ENCODE measurements at places on chromosomes 1 and 21.

DNA sequence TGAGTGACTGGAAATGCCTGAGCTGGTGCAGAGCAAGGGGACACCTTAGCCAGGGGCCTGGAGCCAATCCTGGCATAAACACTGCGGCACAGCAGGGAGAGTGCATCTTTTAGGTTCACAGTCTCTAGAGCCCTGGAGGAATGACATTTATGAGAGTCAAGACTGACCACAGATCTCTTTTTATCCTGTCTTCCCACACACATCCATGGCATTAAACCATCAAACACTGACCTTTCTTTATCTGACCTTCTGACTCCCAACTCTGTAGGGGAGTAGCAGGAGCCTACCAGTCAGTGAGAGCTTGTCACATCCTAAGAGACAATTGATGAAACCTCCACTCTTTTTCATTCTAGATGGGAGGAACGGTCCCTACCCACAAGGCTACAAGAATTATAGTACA lies 7.9 kb downstream of the CD34 start:
- no peak for DNase-seq

GRCh38 chr21:15749082-15749860 lies 19.5 kb downstream of the USP25 start:
- DNase-seq = no peak

GRCh38 chr1:19351873-19352272 lies 39.7 kb downstream of the SLC66A1 start:
- no peak for DNase-seq

GRCh38 chr1:226898246-226898645 lies 27.8 kb downstream of the PSEN2 start:
- DNase-seq = no peak

- DNase-seq = no peak
Observed at GRCh38 chr1:9258629-9259028, 24.1 kb downstream of the H6PD start.

DNA sequence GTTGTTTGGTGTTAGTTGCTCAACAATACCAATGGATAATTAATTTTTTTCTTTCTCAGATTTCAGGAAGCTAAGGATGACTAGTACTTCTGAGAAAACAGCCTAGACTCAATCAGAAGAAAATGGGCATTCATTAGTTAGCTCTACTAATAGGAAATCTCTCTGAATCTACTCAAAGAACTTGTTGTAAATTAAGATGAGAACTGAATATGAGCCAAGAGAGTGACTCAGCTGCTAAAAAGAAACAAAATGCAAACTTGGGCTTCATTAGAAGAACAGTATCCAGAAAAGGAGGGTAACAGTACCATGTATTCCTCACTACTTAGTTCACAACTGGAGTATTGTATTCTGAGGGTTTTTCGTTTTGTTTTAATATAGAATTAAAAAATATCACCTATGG lies 12.5 kb downstream of the FOXJ3 start:
- DNase-seq = no peak

DNA sequence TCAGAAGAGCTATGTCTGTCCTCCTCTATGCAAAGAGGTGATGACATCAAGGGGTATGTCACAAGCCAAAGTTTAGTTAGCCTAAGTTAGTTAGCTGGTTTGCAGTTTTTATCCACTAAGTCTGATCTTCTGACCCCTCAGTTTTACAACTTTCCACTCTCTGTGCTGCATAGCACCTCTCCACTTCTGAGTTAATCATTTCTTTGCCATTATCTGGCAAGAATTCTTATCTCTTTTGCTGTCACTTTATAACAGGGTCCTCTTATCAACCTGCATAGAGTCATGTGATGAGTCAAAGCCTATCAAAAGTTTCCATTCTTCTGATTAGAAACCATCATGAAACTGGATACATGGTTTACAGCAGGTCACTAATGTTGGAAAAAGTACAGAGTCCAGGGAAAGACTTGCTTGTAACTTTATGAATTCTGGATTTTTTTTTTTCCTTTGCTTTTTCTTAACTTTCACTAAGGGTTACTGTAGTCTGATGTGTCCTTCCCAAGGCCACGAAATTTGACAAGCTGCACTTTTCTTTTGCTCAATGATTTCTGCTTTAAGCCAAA lies at the start of gene NR5A2:
Gene NR5A2 (plus strand): TSS at position 447 of the 560 bp plus-strand sequence. CDS start 138 bp downstream, outside the sequence.
- DNase-seq = no peak

DNA sequence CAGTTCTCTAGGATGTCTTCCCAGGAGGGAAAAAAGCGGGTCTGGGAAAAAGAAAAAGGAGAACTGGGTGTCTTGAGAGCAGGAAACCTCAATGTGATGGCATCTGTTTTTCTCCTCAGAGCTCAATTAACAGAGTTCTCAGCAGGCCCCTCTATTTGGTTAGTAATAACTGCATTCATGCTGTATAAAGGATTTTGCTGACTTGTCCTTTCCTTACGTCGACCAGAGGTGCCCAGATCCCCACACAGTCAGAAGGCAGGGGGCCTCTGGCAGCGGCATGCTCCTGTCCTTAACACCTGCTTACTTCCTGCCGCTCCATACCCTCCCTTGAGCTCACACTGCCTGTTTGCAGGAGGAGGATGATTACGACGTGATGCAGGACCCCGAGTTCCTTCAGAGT lies 12.3 kb downstream of the PSMD4 start:
- no peak for DNase-seq

DNA sequence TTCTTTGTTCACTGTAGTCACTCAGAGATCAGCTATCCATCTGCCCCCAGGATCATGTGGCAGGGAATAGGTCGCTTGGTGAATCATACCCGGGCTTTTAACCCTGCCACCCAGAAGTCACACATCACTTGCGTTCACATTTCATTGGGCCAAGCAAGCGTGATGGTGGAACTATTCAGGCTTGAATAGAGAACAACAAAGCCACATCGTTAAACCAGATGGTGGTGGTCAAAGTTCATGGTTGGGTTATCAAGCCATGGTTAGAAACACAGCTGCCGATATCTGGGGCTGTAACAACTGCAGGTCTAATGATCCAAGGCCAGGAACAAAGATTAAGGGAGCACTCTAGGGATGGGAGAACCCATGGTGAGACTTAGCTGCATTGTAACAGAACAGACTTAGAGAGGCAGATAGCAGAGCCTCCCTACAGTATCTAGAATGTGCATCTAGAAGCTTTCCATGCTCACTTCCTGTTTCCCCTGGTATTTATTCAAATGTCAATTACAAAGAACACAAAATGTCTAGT lies 40.0 kb upstream of the PTPRC start:
- no peak for DNase-seq

GRCh38 chr1:201282931-201283829 lies at the start of gene PKP1:
PKP1 (plus strand) TSS chr1:201283506; CDS start chr1:201283703, 197 bp downstream.
- no peak for DNase-seq

GRCh38 chr1:116878804-116879477 lies 30.8 kb upstream of the PTGFRN start:
- DNase-seq = no peak

- DNase-seq = no peak
Observed at GRCh38 chr1:243408479-243408878, 152.6 kb downstream of the SDCCAG8 start.

DNA sequence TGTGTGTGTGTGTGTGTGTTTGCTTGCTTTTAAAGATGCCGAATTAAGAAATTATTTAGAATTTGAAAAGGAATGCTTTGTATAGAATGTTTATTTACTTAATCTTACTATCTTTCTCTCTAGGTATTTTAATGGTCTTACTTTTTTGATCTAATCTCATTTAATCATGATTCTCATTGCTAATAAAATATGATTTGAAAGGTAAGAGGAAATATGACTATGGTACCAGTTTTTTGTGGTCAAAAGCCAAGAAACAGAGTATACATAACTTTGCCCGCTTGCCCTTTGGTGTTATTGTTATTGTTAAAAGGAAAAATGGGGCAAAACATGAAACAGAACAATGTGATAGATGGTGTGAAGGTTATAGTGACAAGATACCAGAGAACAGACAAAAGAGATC lies 74.6 kb downstream of the RPS6KC1 start:
- no peak for DNase-seq

DNA sequence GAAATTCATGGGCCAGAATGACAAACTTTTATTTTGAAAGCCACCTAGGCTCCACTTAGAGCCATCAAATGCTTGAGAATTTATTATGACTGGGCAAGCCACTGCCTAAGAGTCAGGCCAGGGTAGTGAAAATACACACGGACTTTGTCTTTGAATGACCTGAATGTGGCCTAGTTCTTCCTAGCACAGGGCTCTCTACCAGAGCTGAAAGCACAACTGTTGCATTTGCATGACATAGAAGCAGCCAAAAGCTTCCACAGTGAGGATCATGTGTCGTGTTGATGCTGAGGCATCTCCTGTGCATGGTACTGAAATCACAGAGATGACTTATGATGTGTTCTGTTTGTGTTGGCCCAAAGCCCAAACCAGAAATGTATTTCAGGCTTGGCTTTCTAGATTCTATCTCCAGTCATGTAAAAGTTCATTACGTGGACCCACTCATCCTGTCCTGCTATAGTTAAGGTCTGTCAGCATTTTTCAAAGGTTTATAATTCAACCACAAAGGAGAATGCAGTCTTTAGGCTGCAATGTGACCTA lies 164.0 kb upstream of the UBE2U start:
- DNase-seq = no peak

- no peak for DNase-seq
Observed at GRCh38 chr1:161705537-161705936, 1.5 kb upstream of the FCRLA start.

DNA sequence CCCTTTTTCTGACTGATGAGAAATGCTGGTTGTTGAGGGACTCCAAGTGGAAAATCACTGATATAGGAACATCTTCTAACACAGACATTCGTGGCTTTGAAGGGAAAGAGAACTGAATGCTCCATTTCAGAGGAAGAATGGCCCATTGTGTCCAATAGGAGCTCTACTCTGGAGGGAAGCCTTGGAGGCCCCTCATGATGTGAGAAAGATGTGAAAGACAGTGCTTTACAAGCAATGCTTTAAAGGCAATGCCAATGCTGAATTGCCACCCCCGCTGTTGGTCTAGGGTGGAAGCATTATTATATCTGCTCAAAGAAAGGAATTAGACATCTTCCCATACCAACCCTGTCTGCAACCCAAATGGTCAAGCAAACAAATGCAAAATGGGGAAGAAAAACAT lies 13.7 kb downstream of the NMNAT2 start:
- DNase-seq = no peak

GRCh38 chr1:192766876-192767275 lies 42.0 kb upstream of the RGS2 start:
- no peak for DNase-seq

DNA sequence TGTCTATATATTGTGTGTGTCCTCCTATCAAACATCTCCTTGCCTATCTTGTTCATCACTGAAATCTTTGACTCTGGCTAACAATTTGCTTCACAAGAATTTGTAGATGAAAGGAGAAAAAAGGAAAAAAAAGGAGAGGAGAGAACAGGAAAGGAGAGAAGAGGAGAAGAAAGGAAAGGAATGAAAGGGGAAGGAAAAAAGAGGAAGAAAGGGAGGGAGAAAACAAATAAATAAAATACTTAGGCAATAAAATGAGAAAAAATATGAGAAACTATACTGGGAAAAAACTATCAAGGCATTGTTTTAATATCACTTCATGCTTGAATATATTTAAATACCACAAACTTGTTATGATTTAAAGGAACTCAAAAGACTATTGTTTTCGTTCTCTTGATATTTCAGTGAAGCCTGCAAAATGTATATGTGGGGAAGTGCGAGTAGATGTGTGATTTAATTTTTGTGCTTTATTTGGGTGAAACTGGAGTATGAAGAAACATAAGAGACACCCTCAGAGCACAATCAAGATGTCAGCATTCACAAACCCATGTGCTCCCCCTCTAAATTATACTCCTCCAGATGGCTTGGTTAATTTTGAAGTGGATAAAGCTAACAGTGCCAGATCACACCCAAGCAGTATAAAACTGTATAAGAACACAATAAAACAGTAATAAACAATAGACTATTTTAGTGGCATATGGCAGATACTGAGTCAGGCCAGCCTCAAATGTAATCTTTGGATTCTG lies 205.7 kb upstream of the SAMSN1 start:
- no peak for DNase-seq
